Right lung (tissue), 10 donors: ENCODE measurements at places on chromosomes 1 and 21. TPM values are rescaled to one million over a fixed set of nuclear protein-coding genes. Genes with fewer than 3 reads are reported as not detected.

Gene SERPINC1
- 0.16 TPM for polyA plus RNA-seq

GRCh38 chr1:165409657-165410358 is 35.1 kb downstream of the RXRG start:
- DNase-seq, result peak; percentile 51

GRCh38 chr1:190029441-190029840 is 448.2 kb downstream of the BRINP3 start:
- DNase-seq, result no peak

DNA sequence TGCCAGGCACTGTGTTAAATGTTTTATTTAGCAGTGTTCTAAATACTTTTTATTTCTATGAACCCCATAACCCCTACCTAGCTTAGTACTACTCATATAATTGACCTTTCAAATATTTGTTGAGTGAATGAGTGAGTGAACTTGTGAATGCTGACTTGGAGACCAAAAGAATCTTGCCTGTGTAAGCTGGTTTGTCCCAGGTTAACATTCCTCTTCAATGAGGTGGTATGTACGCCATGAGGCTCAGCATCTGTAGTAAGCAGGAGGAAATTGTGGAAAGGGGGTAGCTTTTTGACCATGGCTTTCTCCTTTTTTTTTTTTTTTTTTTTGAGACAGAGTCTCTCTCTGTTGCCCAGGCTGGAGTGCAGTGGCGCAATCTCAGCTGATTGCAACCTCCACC is 14.6 kb downstream of the MED18 start:
- DNase-seq, result no peak

DNA sequence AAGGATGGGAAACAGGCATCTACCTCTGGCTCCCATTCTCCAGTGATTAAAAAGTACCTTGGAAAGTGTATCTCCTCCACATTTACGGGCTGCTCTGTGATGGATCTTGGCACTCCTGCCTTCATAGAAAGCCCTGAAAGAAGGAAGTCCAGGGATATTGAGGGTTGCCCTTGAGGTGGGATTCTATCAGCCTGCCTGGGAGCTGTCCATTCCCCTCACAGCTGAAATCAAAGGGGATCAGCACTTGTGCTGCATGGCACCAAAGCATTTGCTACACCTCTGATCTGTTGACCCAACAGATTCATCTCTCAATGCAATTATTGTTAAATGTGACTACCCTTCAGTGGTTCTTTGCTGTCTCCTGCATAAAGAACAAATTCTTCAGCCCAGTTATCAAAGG is 442.0 kb upstream of the RUNX1 start:
- DNase-seq, result no peak

GRCh38 chr1:114986286-114986685 is 43.3 kb upstream of the TSHB start:
- DNase-seq, result no peak

Gene KRTAP8-1
- not detected for polyA plus RNA-seq

- no peak for DNase-seq
These were observed 35.7 kb upstream of the SYT6 start for GRCh38 chr1:114189398-114189797.

Gene SETD4
- polyA plus RNA-seq, result 35.1 TPM

- DNase-seq, result peak; percentile 92
These were observed 17.0 kb downstream of the NES start for GRCh38 chr1:156659988-156660751.

GRCh38 chr1:162056043-162056442 is 13.4 kb upstream of the NOS1AP start:
- peak; percentile 42 for DNase-seq

Gene FLG
- 0.59 TPM for polyA plus RNA-seq

GRCh38 chr1:7069931-7070330 is 284.7 kb downstream of the CAMTA1 start:
- DNase-seq, result no peak

Gene REN
- polyA plus RNA-seq, result not detected

DNA sequence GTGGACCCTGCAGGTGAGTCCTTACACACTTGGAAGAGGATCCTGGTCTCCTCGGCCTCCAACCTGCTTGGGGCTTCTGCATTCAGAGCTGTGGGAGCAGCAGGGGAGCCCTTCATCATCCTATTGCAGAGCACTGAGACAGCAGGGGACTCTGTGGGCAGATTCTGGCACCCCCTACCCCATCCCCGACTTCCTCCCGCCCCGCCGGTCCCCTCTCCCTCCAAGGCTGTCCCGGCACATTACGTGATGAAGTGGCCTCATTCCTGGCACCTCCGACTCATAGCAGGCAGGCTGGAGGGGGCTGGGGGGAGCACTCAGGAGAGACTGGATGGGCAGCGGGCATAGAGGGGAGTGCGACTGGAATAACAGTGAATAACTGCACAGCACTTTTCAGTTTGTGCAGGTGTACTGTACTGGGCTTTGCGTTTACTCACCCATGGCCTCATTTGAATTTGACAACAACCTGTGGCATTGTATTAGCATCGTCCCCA is 394.1 kb downstream of the MATN1 start:
- DNase-seq, result no peak

DNA sequence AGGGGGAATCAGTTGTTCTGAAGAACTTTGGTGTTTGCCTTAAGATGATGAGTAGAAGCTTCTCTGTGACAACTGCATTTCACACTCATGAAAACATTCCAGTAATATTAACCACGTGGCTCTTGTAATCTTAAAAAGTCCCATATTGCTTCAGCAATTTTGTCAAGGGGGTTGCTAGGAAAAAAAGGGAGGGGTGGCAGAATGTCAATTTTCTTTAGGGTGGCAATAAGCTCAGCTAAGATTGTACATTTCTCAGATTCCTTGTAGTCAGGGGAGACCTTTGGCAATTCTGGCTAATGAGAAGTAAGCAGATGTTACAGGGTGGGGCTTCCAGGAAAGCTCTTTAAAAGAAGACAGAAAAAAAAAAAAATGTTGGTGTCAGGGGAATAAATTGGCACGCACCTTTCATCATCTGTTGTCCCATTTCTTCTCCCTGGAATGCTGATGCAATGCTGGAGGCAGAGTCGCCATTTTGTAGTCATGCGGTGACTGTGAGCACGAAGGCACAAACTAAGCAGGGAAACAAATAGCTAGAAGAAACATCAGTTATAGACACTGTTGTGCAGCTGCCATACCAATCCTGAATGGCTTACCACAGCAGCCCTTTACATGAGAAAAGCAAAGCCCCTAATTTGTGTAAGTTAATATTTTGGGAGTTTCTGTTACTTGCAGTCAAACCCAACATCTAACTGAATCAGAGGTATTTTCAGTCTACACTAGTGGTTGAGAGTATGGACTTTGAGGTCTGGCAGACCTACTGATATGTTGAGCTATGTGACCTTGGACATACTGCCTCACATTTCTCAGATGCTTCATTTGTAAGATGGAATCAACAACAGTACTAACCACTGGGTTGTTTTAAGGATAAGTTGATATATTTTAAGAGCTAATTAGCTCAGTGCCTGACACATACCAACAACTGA is 56.1 kb upstream of the MRPS6 start:
- DNase-seq, result no peak

- no peak for DNase-seq
These were observed 16.6 kb upstream of the IL19 start for GRCh38 chr1:206754011-206754410.

DNA sequence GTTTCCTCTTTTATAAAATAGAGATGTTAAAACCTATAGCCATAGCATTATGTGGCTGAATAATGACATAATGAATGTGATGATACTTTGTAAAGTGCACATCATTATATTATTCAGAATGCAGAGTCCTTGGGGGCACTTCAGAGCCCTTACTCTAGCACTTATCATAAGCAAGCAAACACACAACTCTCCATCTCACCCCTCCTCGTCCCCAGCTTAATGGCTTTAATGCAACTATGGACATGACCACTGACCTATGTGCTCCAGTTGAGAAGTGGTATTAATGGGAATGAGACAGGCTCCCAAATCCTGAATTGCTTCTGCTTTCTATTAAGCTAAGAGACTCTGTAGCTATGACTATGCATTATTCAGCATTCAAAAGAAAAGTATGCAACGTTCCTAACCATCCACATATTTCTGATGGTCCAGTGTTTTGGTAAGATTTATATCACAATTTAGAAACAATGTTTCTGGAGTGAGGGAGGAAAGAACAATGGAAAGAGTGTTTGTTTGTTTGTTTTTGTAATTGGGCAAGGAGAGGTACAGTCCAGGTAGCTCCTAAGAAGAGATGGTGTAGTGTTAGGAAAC is 194.0 kb upstream of the PLXNA2 start:
- no peak for DNase-seq

GRCh38 chr1:184622136-184622823 is 132.4 kb downstream of the EDEM3 start:
- DNase-seq, result peak; percentile 80

GRCh38 chr1:11788549-11789053 is 17.2 kb downstream of the MTHFR start:
- DNase-seq, result no peak

DNA sequence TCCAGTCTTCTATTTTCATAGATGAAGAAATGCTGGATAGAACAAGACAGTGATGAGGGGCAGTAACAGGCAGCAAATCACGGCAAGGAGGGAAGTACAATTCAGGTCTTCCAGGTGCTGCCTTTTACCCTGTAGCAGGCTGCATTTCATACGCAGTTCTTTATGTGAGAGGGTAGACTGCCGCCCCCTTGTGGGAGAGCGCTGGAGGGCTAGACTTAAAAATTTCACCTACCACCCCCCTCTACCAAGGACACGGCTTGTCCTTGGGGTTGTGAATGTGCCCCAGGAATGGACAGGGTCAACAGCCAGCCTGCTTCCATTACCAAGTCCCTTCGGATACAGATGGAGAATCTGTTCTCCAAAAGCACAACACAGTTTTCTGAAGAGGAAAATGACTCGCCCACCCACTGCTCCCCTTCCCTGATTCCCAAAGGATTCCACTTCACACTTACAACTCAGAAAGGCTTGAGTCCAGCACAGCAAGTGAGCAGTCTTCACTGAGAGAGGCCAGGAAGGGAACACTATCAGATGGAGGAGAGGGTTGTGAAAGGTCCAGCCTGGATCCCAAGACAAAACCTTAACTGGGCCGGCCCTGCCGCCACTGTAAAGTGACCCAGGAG is 7.4 kb downstream of the WDR77 start:
- DNase-seq, result no peak

Gene GPR25
- polyA plus RNA-seq, result not detected

DNA sequence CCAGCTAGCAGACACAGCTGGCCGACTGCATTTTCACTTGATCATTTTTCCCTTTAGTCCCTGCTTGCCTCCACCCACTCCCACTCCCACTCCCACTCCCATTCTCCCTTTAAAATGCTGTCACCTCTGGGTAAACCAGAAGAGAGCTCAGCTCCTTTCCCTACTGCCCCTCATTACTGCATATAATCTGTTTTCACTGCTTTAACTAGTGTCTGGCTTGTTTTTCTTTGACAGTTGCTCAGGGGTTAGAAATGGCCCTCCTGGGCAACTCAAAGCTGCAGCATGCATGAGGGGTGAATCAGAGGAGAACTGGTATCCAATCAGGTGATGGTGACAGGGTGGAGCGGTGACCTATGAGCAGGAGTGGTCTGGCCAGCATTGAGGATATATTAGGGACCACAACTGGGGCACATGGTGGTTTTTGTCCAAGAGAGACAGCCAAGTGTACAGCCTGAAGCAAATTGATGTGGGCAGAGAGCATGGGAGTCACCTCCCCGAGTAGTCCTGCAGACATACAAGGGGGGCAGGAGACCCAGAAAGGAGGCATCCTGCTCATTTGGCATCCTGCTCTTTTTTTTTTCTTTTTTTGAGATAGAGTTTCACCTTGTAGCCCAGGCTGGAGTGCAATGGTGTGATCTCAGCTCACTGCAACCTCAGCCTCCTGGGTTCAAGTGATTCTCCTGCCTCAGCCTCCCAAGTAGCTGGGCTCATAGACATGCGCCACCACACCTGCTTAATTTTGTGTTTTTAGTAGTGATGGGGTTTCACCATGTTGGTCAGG is 42.6 kb upstream of the SRSF10 start:
- DNase-seq, result no peak

Gene MAP3K7CL
- polyA plus RNA-seq, result 7.9 TPM

Gene RCSD1
- polyA plus RNA-seq, result 21.3 TPM
